ENCODE measurements at places on chromosomes 1 and 21.

- no peak for DNase-seq
Observed at GRCh38 chr1:189657715-189658114, 819.9 kb downstream of the BRINP3 start.

DNA sequence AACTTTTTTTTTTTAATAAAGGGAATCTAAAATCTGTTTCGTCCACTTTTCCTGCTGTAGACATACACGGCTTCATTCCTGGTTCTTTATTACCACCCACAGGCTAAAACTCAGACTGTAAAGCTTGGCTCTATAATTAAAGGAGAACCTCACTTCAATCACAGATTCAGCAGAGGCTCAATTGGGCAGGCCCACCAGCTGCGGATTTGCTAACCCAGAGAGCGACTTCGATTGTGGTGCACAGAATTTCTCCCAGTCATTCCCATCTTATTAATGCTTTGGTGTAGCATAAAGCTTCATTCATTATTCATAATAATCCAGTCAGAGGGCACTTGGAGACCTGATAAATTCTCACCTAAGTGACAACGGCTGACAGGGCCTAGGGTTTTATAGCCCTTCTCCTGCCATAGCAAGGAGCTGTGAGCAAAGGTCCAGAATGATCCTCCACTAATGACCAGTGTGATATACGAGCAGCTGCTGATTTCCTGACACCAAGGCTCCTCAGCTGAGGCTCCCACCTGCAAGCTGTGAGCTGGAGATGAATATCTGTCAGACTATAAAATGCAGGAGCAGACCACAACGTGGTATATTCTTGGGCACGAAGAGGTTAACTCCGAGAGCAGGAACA is 149.0 kb downstream of the ATP6V1G3 start:
- no peak for DNase-seq

DNA sequence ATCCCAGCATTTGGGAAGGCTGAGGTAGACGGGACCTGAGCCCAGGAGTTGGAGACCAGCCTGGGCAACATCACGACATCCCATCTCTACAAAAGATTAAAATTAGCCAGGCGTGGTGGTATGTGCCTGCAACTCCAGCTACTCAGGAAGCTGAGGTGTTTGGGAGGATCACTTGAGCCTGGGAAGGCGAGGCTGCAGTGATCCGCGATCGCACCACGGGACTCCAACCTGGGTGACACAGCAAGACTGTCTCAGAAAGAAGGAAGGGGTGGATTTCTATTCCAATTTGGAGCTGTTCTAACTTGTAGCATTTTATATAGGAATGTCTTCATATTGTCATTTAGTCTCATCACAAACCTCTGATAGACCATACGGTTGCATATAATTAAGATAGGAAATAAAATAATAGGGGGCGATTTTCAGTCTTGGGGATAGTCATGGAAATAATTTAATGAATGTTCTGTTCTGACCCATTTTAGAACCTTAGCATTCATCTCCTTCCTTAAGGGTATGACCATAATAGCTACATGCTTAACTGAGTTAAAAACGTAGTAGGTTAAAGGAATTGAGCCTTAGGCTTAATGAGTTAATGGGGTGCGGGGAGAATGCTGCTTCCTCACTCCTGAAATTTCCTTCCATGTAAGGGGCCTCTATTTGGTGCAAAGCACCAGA is 93.1 kb downstream of the ADCY10 start:
- no peak for DNase-seq

- no peak for DNase-seq
Observed at GRCh38 chr1:24015221-24016210, 35.4 kb upstream of the SRSF10 start.

DNA sequence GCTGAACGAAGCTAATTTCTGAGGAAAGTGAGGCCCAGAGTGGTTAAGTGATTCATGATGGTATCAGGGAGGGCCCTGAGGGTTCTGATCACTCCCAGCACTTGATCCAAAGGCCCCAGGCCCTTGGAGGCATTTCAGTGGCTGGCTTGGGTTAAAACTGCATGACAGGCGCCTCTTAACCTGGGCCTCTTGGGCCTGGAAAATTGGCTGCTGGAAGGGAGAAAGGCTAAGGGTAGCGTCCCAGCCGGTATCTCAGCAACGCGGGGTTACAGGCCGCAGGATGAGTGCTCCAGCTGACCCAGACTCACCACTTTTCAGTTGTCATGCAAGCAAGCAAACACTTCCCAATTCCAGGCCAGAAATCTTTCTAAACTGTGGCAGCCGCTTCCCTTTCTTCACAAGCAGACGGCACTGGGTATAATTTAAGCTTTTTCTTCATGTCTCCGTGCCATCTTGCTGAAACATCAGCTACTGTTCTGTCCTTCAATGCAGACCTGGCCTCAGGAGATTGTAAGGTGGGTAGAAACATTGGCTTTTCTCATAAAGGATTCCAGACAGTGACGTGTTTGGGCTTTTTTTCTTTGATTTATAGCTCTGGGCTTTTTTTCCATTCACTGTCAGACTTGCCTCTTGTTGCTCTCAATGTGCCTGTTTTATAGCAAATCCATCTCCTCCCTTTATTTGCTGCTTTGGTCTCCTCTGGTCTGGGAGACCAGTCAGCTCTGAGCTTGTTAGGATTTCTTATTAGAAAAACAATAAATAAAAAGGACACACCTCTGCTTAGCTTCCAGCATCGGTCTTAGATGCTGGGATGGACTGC is 229.1 kb downstream of the KCNJ6 start:
- DNase-seq = no peak
